ENCODE measurements at places on chromosomes 3 and 15.

- no peak for DNase-seq
These were observed 372.3 kb downstream of the SV2B start for GRCh38 chr15:91472316-91472756.

DNA sequence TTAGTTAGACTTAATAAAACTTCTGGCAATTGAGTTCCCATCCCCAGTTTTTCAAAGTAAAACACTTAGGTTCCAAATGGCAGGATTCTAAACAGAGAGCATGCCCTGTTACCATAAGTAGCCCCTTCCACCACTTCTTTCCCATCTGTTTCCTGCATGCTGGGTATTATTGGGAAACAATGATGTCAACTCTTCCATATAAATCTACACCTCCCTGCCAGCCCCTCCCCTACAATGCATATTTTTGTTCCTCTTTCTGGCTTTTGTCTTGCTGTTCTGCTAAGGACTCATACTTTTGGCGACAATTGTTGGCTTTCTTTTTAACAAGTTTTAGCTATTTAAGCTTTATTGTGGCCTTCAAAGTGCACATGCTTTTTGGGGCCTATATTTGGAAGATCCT is 11.1 kb downstream of the ARHGAP31 start:
- DNase-seq, result no peak

DNA sequence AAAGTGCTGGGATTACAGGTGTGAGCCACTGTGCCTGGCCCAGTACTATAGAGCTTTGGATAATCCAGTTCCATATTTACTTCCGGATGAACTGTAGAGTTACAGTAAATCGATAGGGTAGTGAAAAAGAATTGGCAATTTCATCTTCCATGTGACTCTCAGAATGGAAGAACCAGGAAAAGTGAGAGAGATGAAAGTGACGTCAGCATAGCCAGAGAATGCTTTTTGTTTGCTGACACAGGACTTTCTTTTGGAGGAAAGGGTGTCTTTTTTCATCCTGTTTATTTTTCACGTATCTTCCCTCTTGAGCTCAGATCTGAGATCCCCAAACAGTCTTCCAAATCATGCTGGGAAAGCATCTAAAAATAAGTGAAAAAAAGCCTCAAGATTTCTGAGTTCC is 91.2 kb upstream of the KCNAB1 start:
- no peak for DNase-seq

DNA sequence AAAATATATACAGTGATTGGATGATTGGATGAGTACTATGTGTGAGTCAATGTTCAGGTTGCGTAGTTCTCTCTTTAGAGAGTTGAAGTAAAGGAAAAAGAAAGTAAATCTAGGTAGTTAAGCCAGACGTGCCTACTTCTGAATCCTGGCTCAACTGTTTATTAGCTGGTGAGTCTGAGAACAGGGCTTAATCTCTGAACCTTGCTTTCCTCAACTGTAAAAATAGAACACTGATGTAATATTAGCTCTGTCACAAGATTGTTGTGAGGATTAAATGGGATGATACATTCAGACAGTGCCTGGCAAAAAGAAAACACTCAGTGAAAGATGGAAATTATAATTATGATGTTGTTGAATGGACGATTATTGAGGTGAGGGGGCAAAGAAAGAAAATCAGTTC is 413.4 kb downstream of the MAGI1 start:
- DNase-seq, result no peak

GRCh38 chr3:82128271-82128670 is 366.8 kb upstream of the GBE1 start:
- no peak for DNase-seq
